ENCODE measurements at places on chromosomes 2 and 18.

- DNase-seq: no peak
Observed at GRCh38 chr18:57627488-57627887, 5.9 kb upstream of the NARS1 start.

DNA sequence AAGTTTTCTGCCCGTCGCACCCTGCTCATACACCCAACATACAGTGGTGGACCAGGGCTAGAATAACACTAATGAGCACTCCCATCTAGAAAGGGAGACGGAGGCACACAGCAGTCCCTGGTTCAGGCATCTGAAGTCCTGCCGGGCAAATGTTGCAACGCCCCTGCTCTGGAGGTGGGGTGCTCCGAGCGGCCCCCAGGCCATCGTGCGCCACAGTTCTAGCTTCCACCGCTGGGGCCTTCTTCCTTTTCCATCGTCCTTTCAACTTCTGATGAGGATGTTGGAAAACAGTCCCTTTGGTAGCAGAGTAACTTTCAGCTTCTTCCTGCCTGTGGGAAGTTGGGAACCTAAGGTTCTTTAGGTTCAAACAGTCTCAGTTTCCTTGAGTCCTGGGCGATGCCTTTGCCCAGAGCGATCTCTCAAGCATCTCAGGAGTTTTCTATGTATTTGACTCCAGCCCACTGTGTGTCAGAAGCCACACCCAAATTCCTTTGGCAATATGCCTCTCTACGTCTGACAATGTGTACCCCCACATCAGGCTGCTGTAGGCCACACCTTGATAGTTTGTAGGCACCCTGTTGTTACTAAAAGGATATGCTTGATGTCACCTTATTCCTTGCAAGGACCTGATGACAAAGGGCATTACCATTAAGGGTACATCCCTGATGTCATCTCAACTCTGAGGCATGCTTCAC is 258.8 kb downstream of the GLI2 start:
- DNase-seq: no peak

DNA sequence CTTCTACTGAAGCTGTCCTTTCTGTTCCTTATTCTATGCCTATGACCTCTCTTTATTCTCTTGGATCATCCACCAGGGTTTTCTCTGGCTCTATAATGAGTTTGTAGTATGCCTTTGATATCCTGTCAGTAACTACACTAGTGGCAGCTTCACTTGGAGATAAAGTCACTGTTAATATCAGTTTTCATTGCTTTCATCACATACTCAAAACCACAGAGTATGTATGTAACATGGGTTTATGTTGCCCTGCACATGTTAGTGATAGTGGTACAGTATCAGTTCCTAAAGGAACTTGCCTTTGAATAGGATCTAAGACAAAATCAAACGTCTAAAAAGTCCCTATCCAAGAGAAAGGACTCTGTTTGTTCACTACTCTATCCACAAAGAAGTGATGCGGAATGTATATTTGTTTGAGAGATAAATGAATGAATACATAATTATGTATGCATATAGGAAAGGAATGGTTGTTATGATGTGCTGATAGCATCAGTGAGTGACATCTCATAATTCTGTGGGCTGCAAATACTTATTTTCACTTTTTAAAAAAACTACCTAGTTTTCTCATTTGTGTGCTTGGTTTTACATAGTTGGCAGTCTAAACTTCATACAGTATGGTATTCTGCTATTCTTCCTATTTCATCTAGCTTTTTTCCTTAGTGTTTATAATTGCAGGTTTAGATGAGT is 45.1 kb downstream of the TET3 start:
- no peak for DNase-seq

- no peak for DNase-seq
Observed at GRCh38 chr2:75716406-75716805, 5.7 kb upstream of the GCFC2 start.

DNA sequence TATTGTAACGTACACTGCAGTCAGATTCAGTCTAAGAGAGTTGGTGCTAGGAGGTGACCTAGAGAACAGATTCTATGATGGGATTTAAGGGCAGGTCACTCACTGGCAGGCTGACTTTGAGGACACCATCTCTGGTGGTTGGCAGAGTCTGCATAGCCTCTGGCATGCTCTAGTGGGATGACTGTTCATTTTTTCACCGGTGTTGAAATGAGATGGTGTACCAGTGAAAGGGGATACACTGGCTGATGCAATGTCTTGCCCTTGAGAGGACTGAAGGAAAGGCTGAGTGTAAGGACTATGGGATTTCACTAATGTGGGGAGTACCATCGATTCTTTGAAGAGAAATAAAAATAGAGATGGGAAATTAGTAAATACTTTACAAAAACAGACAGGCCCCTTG is 186.9 kb upstream of the PIEZO2 start:
- no peak for DNase-seq

GRCh38 chr2:128503399-128504245 is 185.0 kb upstream of the HS6ST1 start:
- no peak for DNase-seq

- no peak for DNase-seq
Observed at GRCh38 chr2:211845338-211846035, 693.1 kb downstream of the ERBB4 start.

DNA sequence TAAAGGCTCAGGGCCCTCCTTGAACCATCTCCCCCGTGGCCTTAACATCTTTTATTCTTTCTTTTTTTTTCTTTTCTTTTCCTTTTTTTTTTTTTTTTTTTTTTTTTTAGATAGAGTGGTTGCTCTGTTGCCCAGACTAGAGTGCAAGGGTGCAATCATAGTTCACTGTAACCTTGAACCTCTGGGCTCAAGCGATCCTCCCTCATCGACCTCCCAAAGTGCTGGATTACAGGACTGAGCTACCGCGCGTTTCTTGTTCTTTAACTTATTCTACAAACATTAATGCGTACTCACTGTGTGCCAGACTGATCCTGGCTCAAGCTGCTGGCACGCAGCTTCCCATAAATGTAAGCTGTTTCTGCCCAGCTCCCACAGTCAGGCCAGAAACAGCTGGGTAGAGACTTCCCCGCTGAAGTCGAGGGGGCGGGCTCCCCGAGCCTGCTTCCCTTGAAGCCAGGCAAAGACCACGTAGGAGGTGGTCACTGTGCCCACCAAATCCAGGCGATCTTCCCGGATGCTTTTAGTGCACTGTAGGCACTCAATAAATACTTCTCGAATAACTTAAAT is 29.2 kb upstream of the ATP6V1B1 start:
- no peak for DNase-seq

Data from NCI-H1417 (cell line).